ENCODE measurements at places on chromosomes 2 and 18.

DNA sequence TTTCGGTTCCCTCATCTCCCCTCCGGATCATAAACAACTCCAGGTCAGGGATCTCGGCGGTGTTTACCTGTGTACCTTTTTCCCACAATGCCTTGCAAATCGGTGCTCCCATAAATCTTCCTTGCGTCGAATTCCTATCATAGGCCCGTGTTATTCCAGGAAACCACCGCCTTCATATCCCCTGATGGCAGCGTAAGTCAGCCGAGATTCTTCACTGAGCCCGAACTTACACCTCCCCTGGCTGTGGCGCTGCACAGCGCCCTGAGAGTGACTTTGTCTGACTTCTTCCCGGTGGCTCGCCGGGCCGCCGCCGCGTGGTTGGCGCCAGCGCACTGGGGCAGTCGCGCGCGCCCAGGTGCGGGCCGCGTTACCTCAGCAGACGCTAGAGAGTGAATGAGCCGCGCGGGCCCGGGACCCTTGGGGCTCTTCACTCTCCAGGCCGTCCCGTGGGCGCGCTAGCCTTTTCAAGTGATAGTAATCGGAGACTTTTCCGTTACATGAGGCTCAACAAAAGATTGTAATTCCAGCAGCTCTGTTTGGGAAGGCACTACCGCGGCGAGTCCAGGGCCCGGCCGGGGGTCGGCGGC, 101.6 kb downstream of the SPTBN1 start:
- DNase-seq: peak; percentile 74

GRCh38 chr2:168568476-168569267, 112.6 kb downstream of the CERS6 start:
- no peak for DNase-seq

GRCh38 chr18:21074336-21075323, 37.0 kb downstream of the ROCK1 start:
- DNase-seq: no peak

GRCh38 chr18:74963820-74964446, 245.0 kb downstream of the PTGR3 start:
- no peak for DNase-seq

DNA sequence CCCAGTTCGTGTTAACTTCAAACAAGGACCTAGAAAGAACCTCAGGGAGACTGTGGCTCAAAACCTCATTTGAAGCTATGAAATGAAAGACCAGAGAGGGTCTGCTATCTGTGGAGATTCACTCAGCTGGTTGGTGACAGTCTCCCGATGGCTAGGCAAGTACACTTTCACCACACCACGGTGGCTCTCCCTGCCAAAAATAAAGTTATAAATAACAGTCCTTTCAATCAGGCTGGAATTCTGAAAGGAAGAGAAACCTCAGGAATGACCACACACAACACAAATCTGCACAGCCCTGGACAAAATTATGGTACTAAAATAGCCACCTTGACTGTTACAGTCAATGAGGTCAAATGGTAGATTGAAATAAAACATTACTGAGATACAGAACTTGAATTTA, 160.3 kb upstream of the ACAA2 start:
- no peak for DNase-seq

DNA sequence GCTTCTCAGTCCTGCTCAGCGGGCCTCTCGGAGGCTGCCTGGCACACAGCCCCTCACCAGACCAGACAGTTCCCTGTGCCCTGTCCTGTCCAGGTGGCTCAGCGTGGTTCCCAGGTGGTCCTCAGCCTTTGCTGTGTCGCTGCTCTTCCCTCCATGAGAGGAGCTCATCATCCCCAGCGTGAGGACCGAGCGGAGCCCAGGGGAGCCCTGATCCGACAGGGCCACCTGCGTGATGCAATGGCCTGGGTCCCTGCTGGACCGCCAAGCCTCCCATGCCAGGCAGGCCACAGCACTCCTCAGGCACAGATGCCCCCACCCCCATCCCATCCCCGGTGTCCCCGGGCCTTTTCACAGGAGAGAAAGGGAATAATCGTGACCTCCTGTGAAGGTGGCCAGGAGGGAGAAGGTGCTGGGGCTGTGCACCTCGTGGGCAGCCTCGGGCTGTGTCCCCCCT, 4.3 kb downstream of the GPC1 start:
- no peak for DNase-seq

DNA sequence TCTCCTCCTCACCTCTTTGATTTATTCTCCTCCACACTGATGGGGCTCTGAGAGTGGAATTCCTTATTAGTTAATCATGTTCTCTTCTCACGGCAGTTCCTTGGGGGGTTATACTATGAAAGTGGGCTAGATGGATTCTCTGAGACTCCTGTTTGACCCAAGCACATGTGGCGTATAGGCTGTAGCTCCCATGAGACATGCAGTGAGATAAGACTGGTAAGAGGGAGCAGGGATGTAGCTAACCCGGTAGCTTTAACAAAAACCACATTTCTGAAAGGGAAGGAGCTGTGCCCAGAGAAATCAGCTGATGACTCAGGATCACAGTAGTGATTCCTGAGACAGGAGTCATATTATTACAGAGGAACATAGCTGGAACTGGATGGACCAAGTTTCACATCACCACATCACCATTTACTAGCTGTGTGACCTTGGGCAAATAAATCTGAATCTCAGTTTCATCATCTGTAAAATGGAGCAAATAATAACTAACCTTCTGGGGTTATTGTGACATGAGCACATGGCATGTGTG, 82.9 kb downstream of the CRIM1 start:
- no peak for DNase-seq

DNA sequence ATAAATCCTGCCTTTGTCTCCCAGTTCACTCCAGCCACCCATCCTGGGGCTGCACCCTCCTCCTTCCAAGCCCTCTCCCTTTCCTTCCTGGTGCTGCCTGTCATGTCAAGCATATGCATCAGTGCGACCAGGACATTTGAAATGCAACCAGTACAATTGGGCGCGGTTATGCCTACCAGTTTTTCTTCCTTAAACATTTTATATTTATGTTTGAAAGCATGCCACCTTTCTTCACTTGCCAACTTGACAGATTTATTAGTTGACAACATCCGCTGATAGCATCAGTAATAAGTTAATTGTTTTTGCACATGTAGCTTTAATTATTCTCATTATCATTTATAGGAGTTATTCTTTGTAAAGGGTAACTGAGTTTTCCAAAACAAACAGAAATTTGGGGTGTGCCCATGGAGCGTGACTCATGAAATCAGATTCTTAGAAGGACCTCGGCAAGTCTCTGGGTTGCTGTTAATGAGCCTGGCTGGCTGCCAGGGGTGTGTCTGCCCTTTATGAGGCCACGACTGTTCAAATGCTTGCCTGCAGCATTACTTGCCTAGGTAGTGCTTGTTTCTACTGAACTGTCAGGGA, 32.8 kb upstream of the IL1B start:
- DNase-seq: no peak

GRCh38 chr2:118750959-118751565, 96.4 kb downstream of the EN1 start:
- DNase-seq: no peak

DNA sequence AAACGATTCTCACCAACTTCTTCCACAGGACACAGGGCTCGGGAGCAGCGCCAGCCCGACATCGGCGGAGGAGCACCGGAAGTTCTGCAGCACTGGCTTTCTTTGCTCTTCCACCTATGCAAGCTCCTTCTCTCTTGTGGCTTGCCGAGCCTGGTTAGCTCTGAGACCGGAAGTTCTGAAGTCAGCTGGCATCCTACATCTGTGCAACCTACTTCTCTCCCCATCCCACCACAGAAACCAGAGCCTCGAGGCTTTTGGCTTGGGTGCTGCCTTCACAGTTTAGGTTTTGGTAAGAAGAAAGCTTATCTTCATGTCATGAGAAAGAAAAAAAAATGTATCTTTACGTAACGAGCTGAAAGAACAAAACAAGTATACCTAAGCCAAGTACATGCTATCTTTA, 111.7 kb downstream of the ANKRD44 start:
- DNase-seq: no peak

DNA sequence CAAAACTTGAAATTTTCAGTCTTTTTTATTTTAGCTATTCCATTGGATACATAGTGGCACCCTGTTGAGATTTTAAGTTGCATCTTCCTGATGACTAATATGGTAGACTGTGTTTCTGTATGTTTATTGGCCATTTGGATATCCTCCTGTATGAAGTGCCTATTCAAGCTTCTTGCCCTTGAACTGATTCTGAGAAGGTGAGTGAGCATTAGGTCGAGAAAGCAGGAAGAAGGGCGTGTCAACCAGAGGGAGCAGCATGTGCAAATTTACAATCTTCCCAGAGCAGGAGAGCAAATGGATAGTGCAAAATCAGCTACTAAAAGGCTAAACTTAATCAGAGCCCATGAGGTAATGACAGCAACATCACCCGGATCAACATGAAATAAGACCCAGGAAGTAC, 8.6 kb downstream of the INPP1 start:
- DNase-seq: no peak

DNA sequence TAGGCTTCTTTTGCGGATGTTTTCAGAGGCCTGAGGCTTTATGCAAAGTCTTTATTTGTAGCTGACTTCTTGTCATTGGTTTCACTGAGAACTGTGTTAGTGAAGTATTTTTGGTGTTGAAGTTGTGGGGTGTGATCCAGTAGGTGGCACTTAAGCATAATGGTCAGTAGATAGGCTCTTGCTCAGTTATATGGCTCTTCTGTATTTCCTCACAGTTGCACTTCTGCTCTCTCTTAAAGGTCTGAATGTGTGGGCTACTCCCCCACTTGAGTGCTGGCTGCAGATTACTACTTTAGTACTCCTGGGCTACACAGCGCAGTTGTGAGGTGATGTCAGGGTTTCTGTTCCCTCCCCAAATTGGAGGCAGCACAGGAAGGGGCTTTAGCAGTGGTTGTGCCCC, 133.8 kb upstream of the SCN7A start:
- DNase-seq: no peak

DNA sequence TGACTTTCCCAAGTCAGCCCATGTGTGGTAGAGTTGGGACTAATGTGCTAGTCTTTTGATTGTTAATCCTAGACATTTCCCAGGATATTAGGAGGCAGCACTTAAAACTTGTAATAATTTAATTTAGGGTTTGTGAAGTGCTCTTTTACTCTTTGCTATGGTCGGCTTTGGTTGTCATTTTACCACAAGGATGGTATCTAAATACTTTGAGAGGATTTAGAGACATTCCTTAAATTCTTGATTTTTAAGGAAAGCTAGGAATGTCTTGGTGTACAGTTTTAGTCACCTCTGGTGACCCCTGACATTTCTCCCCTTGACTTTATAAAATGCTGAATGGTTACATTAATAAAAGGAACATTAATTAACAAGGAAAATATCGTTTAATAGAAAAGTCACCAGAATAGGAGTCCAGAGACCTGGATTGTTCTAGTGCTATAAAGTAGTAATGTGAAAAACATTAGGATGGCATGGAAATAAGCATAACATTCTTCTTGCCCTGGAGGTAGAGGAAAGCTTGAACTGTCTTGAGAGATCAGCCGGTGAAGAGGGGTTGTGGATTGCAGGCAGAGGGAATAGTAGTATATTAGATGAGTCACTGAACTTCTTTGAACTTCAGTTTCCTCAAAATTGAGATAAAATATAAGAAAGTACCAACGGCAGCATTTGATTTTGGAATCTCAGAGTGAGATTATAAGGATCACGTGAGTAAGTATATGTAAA, 209.2 kb downstream of the MCFD2 start:
- no peak for DNase-seq

DNA sequence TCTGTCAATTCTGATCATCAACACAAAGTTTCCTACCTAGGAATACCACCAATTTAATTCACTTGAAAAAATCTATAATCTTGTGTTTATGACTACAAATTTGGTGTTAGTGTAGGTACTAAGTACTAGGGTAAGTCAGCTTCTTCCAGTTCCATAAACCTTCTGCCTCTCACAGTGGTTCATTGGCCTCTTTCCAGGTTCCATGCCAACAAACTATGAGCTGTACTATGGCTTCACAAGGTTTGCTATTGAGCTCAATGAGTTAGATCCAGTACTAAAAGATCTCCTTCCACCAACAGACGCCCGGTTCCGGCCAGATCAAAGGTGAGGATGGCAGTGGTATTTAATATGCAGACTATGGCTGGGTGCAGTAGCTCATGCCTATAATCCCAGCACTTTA, 58.8 kb downstream of the PRKRA start:
- no peak for DNase-seq

DNA sequence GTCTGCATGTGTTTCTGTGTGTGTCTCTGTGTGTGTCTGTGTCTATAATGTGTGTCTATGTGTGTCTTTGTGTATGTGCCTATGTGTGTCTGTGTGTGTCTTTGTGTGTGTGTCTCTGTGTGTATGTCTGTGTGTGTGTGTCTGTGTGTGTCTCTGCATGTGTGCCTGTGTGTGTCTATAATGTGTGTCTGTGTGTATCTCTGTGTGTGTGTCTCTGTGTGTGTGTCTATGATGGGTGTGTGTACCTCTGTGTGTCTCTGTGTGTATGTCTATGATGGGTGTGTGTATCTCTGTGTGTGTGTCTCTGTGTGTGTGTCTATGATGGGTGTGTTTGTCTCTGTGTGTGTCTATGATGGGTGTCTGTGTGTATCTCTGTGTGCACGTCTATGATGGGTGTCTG, 126.2 kb upstream of the GPC1 start:
- peak; percentile 18 for DNase-seq

DNA sequence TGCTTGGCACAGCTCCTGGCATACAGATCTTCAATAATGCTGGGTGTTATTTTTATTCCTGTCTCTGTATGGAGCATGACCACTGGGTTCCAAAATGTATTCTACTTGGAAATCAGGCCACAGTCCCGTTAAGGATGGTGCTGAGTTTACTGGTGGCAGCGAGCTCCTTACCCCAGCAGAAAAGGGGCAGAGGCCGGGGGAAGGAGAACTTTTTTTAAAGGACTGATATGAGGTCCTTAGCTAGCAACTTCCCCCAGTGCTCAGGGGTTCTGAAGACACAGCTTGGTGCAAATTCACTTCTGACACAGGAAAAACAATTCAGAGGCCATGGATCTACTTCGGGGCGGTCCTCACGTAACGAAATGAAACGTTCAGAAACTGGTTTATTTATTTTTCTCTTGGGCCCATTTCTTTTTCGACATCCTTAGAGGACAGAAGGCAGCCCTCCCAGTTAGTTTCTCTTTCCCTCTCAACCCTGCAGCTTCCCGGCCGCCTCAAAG, 872 bp downstream of the RDH14 start:
- DNase-seq: no peak

DNA sequence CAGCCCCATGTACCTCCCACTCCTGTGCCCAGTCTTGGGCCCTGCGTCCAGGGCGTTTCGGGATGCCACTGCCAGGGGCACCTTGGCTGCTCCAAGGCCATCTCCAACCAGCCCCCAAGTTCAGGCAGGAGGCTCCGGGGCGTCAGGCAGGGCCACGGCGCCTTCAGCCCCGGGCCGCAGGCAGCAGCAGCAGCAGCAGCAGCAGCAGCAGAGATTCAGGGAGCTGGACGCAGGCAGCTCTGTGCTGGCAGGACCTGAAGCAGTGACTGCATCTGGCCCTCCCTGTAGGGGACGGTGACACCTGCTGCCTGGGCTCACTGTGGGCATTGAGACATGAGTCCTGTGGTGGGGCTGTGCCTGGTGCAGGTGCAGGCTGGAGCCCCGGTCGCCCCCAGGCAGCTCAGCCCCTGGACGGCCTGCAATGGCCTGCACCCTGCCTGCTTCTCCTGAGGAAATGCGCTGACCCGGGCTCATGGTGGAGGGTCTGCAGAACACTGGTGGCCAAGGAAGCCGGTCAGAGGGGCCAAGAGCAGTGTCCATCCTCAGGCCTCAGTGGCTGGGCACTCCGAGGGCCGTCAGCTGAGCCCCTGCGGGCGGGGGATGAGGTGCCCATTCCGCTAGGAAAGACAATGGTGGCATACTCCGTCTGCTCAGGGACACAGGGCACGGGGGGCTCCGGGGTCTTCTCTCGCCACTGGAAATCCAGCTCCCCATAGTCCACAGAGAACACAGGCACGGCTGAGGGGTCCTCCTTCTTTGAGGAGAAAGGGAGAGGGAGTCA, 8.0 kb downstream of the PDCD1 start:
- DNase-seq: peak; percentile 66

GRCh38 chr2:69322631-69323030, 64.4 kb downstream of the GFPT1 start:
- no peak for DNase-seq

Measured in type B pancreatic cell (in vitro differentiated cells).